ENCODE measurements at places on chromosomes 6 and 20.

- DNase-seq = no peak
These were observed 17.9 kb downstream of the SOX4 start for GRCh38 chr6:21611485-21611884.

GRCh38 chr6:56766806-56767178 lies 124.1 kb upstream of the DST start:
- peak; percentile 83 for DNase-seq

DNA sequence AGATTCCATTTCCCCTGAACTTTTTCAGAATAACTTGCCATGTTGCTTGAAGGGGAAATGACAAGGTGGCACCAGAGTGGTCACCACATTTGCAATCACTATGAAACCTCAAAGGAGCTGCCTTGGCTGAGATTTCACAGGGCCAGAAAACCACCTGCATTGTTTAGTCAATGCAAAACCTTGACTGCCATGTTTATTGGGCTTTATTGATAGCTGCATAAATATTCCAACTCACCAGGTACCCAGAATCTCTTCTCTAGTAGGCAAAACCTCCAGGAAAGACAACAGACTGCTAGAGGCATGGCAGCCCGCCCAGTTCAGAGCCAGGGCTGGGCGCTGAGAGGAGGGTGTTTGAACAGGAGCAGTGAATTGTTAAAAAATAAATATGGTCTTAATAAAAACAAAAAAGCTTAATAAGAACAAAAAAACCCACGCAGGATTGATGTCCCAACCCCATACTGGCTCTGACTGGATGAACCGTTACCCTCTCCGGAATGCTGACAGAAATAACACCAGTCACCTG lies 375.6 kb downstream of the ZFAND3 start:
- DNase-seq = no peak

DNA sequence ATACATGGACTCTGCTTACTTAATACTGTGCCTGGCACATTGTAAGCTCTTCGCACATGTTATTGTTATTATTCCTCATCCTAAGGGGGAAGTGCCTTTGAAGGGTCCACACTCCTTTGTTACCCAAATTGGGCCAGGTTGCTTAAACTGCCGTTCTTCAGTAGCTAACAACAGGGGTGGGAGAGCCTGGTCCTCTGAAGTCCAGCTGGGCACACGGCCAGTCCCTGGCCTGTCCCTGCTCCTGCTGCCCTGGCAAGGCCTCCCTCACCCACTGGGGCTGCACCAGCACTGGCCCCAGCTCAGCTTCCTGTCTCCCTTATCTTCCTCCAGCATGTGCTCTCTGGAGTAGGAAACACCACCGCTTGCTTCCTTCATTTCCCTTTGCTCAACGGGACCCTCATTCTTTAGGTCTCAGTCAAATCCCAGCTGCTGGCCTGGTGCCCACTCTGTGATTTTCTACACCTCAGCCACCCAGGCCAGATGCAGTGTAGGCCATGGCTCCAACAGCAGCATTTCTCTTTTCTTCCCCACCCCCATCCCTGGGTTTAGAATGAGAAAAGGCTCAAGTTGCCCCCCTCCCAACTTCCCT lies 5.5 kb upstream of the PROCR start:
- peak; percentile 17 for DNase-seq

GRCh38 chr6:157994125-157994795 lies 12.6 kb downstream of the SYNJ2 start:
- DNase-seq = peak; percentile 46

DNA sequence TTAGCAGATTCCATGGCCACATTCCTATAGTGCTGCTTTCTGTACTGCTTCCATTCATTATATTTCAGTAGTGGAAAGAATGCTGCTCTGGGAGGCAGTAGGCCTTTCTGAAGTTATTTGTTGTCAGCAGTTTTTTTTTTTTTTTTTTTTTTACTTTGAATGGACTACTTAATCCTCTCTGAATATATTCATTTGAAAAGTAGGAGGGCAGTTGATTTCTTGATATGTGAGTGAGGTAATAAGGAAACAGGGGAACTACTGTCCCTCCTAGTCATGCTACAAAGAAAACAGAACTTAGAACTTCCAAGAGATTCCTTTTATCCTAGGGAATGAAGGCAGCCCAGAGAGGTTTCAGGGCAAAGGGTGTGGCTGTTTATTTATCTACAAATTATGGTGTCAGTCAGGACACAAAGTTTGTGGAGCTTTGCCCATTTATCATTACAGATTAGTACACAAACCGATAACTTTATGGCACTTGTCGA lies 155.9 kb downstream of the JARID2 start:
- DNase-seq = peak; percentile 33

DNA sequence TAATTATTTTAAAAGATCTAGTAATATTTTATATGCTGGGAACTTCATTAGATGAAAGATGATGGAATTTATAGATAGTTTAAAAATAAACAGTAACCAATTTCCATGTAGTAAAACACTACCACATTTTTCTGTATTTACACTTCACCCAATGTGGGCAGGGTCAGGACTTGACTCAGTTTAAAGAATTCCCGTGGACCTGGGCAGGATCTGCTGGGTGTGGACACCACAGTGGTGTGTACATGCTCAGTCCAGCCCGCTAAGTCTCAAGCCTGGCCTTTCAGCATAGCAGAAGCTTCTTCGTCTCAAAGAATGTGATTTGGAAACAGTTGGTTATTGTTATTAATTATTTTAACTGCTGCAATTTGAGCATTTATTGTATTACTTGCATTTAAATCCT lies 364.2 kb downstream of the SYNE1 start:
- DNase-seq = peak; percentile 81

- DNase-seq = peak; percentile 48
These were observed 25.2 kb downstream of the RFPL4B start for GRCh38 chr6:112372226-112372806.

- DNase-seq = peak; percentile 53
These were observed 91.9 kb downstream of the FLRT3 start for GRCh38 chr20:14245368-14245970.

DNA sequence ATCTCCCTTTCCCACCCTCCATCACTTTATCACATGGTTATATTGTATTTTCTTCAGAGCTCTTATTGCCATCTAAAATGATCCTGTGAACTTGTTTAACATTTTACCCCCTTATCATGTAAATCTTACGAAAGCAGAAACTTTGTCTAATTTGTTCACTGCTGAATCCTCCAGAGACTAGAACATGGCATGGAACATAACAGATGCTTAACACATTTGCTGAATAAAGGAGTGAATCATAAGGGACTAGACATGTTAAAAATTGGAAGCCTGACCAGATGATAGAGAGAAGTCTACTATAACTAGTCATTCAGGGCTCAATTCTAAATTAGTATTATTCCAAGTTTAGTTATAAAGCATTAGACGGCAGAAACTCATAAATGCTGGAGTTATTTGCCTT lies 73.3 kb downstream of the MAN1A1 start:
- no peak for DNase-seq

DNA sequence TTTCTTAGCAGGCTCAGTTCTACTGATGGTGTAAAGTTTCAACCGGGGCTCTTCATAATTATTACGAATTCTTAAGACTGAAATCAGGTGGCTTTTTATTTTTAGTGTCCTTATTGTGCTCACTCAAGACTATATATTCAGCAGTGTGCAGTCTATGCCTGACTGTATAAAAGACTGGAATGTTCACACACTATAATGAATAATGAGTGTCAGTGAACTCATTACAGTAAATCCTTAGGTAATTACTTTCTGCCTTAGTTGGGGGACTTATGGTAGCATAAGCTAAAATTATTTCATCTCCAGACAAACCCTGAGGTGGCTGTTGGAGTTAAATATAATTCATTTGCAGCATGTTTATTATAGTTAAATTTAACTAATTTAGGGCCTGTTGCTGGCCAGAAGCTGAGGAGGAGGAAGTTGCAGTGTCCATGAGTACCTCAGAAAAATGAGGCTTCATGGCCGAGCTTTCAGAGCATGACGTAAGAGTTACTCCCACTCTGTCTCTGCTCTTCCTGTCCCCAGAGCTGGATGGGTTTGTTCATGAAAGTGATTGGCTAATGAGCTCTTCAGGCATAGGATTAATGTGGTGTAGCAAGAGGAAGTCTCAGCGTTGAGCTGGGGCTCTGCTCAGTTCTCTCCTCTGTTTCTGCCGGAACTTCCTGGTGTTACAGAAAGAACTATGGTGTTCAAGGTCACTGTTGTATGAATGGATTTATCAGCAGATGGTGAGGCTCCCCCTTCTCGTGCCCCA lies 335.7 kb downstream of the NRN1 start:
- peak; percentile 44 for DNase-seq

GRCh38 chr6:138440758-138441357 lies 36.8 kb downstream of the HEBP2 start:
- DNase-seq = no peak

- peak; percentile 48 for DNase-seq
These were observed 88.7 kb downstream of the THBS2 start for GRCh38 chr6:169164986-169165385.

DNA sequence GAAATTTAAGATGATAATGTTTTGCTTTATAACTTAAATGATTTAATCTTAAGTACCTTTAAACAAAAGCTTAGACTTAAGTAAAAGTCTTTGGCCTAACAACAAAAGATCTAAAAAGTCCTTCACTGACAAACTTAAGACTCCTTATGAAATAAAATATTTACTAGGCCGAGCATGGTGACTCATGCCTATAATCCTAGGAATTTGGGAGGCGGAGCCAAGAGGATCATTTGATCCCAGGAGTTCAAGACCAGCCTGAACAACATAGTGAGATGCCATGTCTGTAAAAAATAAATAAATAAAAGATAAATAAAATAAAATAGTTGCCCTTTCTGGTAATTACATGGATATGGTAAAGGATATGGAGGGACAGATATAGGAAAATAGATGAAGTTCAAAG lies 12.4 kb downstream of the KATNA1 start:
- DNase-seq = peak; percentile 73

- DNase-seq = peak; percentile 100
These were observed 648.5 kb downstream of the TFAP2A start for GRCh38 chr6:9766240-9766915.

GRCh38 chr6:134809130-134809529 lies 140.8 kb downstream of the ALDH8A1 start:
- peak; percentile 85 for DNase-seq

DNA sequence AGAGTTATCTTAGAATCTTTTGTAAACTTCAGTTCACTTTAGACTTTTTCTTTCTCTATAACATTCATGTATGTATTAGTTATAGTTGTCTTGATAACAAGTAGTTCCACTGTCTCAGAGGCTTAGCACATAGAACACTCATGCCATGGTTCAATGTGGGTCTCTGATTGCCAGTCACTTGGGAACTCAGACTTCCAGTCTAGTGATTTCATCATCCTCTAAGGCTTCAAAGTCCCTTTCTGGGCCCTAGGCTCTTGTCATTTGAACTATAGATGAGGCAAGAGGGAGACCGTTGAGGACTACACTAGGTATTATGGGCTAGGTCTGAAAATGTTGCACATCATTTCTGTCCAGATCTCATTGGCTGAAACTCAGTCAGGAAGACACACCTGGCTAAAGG lies 8.4 kb upstream of the EEF1E1 start:
- no peak for DNase-seq

DNA sequence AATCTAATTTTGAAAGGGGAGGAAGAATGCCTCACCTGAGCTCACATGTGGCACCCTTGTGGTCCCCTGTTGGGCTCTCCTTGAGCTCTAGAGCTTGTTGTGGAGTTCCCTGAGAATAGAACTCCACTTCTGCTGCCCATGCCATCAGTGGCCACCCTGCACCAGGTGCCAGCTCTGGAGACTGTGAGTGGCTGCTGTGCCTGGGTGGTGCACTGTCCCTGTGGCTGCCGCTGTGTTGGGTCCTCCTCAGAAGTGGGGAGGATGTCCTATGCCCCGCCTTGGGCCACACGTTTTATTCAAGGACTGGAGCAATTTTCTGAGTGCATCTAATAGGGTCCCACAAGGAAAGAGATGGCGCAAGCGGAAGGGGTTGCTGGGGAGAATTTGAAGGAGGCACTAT lies 67.9 kb upstream of the MAP3K7 start:
- no peak for DNase-seq

- DNase-seq = no peak
These were observed 44.2 kb downstream of the SNAI1 start for GRCh38 chr20:50026746-50027575.

- DNase-seq = no peak
These were observed 104.0 kb downstream of the GJA1 start for GRCh38 chr6:121539439-121539838.

- peak; percentile 33 for DNase-seq
These were observed 36.3 kb downstream of the FAM50B start for GRCh38 chr6:3885262-3886036.

GRCh38 chr20:36441027-36441414 lies 100.3 kb upstream of the MYL9 start:
- DNase-seq = no peak

GRCh38 chr20:63698739-63699465 lies 2.5 kb downstream of the TNFRSF6B start:
- peak; percentile 92 for DNase-seq

- DNase-seq = no peak
These were observed 10.0 kb upstream of the PRDM1 start for GRCh38 chr6:106076139-106076538.

DNA sequence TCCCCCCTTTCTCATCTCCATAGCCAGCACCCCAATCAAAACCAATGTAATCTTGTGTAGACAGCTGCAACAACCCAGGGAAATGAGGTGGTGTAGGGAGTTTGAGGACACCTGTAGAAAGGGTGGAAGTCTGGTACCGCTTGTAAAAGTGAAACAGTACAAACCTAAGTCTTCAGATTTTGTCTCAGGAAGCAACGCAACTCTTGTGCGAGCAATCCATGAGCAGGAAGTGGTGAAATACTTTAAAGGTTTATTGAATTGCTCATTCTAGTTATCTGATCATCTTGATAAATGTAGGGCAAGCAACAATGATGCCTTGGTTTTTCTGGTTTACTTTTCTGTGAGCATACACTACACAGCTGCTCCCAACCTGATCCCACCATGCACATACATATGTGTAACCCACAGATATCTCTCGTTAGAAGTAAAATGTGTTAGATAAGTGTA lies 71.1 kb upstream of the THEMIS start:
- peak; percentile 88 for DNase-seq

- peak; percentile 65 for DNase-seq
These were observed 45.8 kb upstream of the ARID1B start for GRCh38 chr6:156731396-156731795.

GRCh38 chr20:11642866-11643265 lies 274.8 kb upstream of the BTBD3 start:
- DNase-seq = no peak

DNA sequence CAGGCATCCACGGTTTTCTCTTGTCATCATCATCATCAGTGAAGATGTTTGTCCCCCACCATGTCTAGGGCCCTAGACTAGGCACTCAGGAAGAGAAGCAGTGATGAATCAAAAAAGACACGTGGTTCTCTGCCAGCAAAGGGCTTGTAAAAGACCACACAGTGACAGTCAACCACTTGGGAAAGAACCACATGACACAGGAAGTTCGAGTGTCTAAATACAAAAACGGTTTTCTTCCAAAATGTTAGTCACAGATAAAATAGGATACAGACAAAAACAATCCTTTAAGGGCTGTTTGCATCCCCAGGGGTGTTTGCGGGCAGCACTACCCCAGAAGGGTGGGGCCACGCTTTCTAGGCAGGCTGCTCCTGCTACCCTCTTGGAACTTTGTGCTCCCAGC lies 356.8 kb upstream of the AGPAT4 start:
- DNase-seq = peak; percentile 47

- DNase-seq = peak; percentile 12
These were observed 240.8 kb downstream of the ZNF217 start for GRCh38 chr20:53352727-53353440.

GRCh38 chr6:29564875-29565274 lies 5.3 kb upstream of the UBD start:
- DNase-seq = no peak
